ENCODE measurements at places on chromosomes 4 and X. TPM values are rescaled to one million over a fixed set of nuclear protein-coding genes. Genes with fewer than 3 reads are reported as not detected.

GRCh38 chrX:134749706-134750445, 91.6 kb upstream of the PLAC1 start:
- no peaks in the 10 kb centered on the region for H3K36me3 ChIP-seq
- no peak overlapping the region for H3K4me3 ChIP-seq
- no peak for DNase-seq

PAGE5 gene
- total RNA-seq, result not detected

GRCh38 chr4:38129460-38130227, 169.4 kb downstream of the PTTG2 start:
- peaks cover 46% of the 10 kb centered on the region for H3K4me1 ChIP-seq
- no peak overlapping the region for H3K4me3 ChIP-seq
- no peaks in the 10 kb centered on the region for H3K27me3 ChIP-seq

DNA sequence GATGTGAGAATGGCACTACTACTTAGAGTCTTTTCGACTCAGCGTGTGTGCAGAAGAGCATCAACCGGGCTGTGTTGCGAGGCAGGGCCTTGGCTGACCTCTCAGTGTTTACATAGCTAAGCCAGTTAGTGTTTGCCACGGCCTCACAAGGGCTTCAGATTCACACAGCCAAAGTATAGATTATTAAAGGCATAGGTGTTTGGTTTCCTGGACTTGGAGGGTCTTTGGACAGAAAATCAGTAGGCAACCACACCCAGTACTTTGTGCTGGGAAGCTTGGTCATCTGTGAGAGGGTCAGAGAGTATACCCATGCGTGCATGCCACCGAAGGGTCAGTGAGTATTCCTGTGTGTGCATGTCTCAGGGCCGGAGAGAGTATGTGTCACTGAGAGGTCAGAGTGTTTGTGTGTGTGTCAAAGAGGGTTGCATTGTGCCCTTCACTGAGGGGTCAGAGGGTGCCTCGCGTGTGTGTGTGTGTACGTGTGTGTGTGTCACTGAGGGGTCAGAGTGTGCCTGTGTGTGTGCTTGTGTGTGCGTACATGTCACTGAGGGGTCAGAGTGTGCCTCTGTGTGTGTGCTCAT, 69.7 kb upstream of the MSANTD1 start:
- no peak for DNase-seq
- H3K27ac ChIP-seq, result no peak overlapping the region
- H3K36me3 ChIP-seq, result peaks cover 18% of the 10 kb centered on the region
- H3K4me3 ChIP-seq, result no peak overlapping the region

All from GM23248 (cell line).